ENCODE measurements at places on chromosomes 2 and 18.

DNA sequence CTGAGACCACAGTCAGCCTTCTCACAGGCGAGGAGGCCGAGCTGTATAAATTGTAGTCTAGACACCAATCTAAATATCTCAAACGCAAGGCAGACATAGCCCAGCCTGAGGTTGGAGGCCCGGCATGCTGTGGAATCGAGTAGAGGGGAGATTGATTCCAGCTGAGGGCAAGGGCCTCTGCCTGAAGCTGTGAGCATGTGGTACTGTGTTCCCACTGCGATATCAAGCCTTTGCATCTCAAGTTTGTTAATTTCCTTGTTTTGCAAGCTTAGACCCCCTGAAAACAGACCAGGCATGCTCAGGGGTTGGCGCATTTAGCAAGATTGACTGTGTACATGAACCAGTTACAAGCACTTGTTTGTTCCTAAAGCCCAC is 65.1 kb upstream of the FOSL2 start:
- DNase-seq: no peak

- DNase-seq: no peak
Measured at GRCh38 chr18:58257461-58257860, 213.4 kb downstream of the NEDD4L start.

GRCh38 chr2:197704434-197705120 is 592 bp upstream of the MARS2 start:
- no peak for DNase-seq

DNA sequence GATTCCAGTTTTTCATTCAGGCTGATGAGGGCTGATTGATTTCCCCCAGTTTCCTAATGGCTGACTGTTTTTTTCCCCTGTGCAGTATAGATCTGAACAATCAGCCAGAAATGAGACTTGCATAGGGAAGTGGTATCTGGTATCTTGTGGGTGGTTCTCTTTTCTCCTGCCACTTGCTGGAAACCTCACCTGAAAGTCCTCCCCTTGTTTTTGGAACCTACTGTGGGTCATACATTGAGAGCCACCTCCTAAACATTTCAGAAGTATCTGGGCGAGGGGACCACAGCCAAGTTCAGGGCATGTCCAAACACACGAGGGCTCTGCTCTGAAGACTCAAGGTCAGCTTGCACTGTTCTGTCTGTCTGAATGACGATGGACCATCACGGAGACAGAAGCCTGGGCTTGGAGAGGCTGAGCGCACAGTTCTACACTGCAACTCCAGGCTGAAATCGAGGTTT is 19.3 kb downstream of the ALPK2 start:
- no peak for DNase-seq

DNA sequence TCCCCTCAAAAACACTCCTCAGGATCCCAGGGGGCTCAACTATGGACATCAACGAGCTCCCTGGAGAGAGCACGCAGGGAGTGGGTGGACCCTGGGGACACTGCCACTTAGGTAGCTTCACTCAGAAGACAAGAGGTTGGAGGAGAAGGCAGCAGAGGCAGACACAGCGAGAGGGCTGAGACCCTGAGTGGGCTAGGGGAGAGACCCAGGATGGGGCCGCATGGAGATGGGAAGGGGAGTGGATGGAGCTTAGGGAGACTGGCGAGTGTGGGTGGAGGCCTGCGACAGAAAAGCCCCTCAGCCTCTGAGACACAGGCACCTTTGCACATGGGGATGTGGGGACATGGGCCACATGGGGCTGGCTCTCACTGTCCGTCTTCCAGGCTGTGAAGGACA is 70.9 kb downstream of the ASB1 start:
- no peak for DNase-seq

DNA sequence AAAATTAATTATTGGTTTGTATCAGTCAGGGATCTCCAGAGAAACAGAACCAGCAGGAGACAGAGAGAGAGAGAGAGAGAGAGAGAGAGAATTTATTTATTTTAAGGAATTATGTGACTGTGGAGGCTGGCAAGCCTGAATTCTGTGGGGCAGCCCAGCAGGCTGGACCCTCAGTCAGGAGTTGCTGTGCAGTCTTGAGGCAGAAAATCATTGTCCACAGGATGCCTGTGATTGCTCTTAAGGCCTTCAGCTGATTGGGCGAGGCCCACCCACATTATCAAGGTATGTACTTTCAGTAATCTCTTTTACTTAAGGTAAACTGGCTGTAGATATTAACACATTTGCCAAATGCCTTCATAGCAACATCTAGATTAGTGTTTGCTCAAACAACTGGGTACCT is 155.3 kb downstream of the SEPTIN10 start:
- no peak for DNase-seq

GRCh38 chr2:143954186-143954585 is 565.7 kb downstream of the ZEB2 start:
- DNase-seq: no peak

DNA sequence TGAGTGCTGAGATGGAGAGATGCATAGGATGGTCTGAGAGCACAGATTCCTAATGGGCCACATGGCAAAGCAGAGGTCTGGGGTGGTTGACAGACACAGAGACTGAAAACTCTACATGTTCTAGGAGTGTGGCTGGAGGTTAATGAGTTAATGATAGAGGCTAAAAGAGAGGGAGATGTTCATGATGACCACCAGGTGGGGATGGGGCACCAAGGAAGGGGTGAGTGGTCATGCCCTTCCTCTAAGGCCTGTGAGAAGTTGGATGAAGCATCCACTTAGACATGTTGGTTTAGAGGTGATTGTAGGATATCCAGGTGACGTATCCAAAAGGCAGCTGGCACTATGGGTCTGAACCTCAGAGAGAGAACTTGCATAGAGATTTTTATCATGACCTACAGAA is 102.1 kb downstream of the LRP2 start:
- no peak for DNase-seq

- DNase-seq: no peak
Measured at GRCh38 chr2:160252900-160253299, 52.8 kb upstream of the ITGB6 start.

DNA sequence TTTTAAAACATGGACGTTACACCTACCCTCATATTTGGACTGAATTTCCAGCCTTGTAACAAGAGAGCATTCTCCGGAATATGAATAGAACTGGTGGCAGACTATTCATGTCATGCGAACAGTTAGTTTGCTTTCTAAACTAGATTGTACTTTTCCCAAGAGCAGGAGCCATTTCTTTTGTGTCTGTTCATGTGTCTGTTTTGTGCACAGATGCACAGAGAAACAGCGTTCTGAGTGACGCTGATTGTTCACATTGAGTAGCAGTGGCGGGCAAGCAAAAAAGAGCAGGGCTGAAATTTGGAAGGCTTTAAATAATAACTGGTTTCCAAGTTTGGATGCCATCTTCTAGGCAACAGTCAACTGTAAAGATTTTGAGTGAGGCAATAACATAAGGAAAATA is 200.3 kb downstream of the NRXN1 start:
- DNase-seq: no peak

DNA sequence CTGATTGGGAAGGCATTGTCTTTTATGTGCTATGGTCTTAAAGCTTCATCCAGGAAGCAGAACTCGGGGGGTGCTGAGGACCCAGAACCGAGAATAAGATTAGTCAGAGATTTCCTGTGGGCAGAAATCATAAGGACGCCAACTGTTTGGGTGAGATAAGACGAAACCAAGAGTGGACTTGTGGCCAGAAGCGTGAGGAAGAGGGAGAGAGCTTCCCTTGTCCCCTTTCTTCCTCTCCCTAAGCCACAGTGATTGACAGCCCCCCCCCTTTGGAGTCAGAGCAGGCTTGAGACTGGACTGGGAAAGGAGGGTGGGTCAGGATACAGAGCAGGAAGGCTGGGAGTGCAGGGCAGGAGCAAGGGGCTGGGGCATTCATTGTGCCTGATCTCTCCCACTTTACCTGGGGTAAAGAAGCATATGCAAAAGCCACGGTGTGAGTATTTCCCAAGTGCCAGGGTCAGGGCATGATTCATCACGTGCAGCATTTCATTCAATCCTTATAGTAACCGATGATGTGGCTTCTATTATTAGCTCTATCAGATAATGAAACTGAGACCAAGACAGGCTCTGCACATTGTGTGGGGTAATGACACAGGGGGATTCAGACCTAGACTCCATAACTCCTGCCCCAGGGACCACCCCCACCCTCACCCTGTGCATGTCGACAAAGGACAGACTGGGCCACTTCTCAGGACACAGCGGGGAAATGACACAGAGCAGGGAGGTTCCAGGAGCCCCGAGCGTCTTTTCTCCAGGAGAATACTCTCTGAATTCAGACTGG is 3.0 kb upstream of the IL1RN start:
- no peak for DNase-seq

DNA sequence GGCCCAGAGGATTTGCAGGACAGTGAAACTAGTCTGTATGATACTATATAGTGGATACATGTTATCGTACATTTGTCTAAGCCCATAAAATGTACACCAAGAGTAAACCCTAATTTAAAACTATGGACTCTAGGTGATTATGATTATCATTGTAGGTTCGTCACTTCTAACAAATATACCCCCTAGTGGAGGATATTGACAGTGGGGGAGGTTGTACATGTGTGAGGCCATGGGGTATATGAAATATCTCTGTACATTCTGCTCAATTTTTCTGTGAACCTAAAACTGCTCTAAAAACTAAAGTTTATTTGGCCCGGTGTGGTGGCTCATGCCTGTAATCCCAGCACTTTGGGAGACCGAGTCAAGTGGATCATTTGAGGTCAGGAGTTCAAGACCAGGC is 81.2 kb upstream of the CAB39 start:
- no peak for DNase-seq

DNA sequence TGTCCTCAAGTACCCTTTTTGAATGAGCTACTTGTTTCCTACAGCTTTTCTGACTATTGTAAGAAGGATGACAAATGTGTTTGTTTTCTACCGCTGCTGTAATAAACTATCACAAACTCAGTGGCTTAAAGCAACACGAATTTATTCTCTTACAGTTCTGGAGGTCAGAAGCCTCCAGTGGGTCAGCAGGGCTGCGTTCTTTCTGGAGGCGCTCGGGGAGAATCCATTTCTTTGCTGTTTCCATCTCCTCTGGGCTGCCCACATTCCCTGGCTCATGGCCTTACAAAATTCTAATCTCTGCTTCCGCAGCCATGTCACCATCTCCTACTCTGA is 128.5 kb downstream of the SPP2 start:
- no peak for DNase-seq

GRCh38 chr2:60735496-60736250 is 20.4 kb upstream of the PAPOLG start:
- DNase-seq: no peak

DNA sequence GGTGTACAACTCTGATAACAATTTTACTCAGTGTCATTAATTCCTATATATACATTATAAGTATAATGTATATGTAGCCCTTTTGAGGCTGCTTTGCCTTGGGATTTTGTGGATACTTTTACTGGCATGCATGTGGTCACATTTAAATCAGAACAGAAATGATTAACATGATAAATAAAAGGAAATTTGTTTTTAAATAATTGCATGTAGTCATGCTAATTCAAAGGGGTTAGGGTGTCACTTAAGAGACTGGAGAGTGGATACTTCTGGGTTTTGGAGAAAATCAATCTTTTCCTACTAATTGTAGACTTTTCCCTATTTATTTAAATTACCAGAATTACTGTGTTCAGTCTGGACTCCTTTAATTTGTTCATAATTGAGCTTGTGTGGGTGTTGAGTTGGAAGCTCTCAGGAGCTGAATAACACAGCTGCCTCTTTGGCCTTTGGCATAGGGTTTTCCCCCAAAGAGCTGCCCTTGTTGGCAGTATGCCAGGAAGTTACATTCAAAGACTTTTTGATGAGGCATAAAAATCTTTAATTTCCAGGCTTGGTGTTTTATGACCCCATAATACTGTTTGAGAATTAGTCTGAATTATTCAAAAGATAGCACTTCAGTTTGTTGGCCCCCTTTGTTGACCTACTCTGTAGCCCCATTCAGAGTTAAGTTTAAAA is 484.7 kb upstream of the NRP2 start:
- DNase-seq: peak; percentile 2

GRCh38 chr2:135775420-135775819 is 33.8 kb downstream of the UBXN4 start:
- no peak for DNase-seq

All from stimulated activated CD8-positive, alpha-beta memory T cell treated with anti-CD3 and anti-CD28 coated beads, Interleukin-15, amount 100 ng/mL, for 48 hours (primary cell).